T-helper 2 cell (primary cell): ENCODE measurements at places on chromosomes 4 and X.
A peak's percentile ranks its signal among the peaks of the same experiment; 100 is the strongest.

DNA sequence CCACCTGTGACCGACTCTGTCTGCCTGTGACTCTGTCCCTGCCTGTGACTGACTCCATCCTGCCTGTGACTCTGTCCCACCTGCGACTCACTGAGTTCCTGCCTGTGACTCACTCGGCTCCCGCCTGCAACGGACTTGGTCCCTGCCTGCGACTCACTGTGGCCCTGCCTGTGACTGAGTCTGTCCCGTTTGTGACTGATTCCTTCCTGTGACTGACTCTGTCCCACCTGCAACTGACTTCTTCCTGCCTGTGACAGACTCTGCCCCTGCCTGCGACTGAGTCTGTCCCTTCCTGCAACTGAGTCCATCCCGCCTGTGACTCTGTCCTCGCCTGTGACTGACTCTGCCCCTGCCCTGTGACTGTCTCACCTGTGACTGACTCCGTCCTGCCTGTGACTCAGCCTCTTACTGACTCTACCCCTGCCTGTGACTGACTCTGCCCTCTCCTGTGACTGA lies 9.6 kb upstream of the UVSSA start:
- no peak for DNase-seq

GRCh38 chrX:14357314-14357713 lies 172.0 kb upstream of the GLRA2 start:
- no peak for DNase-seq

GRCh38 chr4:99894998-99895397 lies 771 bp upstream of the LAMTOR3 start:
- no peak for DNase-seq

DNA sequence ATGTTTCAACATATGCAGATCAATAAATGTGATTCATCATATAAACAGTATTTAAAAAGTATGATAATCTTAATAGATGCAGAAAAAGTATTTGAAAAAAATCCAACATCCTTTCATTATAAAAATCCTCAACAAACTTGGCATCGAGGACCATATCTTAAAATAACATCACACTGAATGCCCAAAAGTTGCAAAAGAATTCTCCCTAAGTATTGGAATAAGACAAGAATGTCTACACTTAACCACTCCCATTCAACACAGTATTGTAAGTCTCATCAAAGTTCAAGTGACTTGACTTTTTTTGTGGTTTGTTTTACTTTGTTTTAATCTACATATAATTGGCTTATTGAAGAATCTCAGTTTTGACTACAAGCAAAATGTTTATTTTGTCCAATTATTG lies 779.0 kb upstream of the SLIT2 start:
- no peak for DNase-seq

DNA sequence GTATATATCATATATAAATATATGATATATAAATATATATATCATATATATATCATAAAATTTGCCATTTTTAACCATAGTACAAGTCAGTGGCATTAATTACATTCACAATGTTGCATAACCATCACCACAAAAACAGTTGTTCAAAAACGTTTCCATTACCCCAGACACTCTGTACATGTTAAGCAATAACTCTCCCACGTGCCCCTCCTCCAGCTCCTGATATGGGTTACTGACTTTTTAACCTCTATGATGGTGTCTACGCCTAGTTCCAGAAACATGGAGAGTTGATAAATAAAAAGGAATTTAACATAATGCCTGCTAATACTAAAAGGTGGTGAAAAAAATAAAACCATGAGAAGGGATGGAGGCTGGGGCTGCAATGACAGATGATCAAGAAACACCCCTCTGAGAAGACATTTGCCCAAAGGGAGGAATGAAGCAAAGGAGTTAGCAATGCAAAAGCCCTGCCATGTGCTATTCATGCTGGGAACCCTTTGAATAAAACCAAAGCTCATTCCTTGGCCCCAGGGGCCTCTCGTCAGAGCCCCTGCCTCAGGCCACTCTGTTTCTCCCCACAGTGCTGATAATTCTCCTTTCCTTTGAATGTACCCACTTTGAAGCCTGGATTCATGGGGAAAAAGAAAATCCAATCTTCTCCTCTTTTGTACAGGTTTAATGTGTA lies 144.3 kb downstream of the NWD2 start:
- DNase-seq: no peak

GRCh38 chr4:13097971-13098370 lies 386.2 kb downstream of the RAB28 start:
- DNase-seq: no peak

GRCh38 chrX:27444093-27444908 lies 18.8 kb downstream of the PPP4R3C start:
- DNase-seq: no peak

DNA sequence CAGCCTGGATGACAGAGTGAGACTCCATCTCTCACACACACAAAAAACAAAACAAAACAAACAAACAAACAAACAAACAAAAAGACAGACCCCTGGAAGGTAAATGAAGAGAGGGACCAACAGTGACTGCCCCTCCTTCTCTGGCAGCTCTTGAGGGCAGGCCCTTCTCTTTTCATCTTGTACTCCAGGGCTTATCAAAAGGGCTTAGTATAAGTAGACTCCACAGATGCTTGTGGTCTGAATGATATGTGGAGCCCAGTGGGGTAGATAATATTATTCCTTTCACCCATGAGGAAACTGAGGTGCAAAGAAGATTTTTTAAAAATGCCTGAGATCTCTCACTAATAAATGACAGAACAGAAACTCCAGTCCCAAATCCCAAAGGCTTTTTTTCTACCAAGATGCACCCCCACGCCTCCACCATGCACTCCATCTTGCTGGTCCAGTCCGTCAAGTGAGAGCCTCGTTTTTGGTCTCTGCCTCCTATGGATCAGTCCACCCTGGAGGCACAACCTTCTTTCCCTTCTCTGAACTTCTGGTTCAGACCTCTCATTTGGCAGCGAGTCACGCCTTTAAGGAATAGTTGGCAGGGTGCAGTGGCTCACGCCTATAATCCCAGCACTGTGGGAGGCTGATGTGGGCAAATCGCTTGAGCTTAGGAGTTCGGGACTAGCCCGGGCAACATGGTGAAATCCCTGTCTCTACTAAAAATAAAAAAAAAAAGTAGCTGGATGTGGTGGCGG lies 17.0 kb upstream of the CHRNA9 start:
- DNase-seq: no peak

DNA sequence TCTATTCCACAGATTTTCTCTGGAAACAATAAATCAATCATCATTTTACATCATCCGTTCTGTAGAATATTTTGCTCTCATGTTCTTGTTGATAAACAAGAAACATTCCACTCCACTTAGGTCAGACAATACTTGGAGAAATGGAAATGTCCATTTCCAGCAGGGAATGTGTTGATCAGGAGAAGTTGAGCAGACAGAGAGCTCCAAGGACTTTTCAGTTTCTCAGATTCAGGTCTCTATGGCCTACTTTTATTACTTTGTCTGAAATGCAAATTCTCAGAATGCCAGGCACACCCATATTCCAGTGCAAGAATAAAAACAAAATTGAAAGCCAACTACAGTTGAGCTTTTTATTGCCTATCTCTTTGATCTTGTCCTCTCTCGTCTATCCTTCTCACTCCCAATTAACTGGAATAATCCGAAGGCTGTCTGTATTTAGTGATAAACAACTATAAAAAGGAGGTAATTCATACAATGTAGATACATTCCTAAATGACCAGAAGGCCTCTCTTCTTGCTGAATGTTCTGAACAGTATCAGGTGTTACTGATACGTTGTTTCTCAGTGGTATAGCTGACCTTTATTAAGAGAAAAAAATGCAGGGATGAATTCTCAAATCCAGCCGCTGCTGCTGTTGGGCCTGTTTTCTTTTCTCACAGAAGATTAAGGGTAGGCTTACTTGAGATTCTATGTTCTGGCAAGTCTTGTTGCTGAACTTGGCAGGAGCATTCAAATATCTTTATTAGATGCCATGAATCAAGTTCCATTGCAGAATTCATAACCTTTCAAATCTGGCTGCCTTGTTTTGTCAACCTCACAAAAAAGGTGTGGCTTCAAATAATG lies 72.1 kb downstream of the HPGD start:
- DNase-seq: no peak

- peak; percentile 62 for DNase-seq
Measured at GRCh38 chr4:186191200-186192065, at the start of gene CYP4V2. Gene CYP4V2, plus strand, starts transcription at chr4:186191567. Its CDS starts 257 bp downstream, at chr4:186191824.

DNA sequence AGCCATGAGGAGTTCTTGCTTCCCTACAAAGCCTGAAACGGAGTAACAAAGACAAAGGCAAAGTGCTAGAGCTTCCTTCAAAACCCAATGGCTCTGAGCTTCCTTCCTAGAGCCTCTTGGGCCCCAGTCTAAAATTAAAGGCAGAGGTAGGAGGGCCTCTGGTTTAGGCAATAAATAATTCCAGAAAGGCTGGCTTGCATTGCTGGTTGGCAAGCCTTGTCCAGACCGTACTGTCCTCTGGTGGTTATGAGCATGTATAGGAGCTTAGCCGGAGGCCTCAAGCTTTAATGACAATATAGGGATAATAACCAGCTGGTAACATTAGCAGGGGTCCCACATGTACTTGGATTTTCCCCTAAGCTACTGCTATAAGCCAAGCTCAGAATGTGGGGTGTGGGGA lies 237.3 kb downstream of the AR start:
- no peak for DNase-seq

DNA sequence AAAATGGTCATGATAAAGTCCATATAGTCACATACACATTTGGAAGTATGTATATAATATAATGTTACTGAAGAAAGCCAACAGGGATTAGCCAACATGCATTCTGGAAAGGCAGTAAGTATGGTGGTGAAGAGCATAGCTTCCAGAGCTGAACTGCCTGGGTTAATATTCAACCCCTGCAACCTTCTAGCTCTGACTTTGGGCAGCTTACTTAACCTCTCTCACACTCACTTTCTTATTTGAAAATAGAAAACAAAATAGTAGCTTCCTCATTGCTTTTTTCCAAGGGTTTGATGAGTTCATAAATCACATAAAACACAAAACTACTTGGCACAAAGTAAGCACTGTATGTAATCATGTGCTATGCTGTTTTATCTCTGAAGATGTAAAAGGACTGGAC lies 216.4 kb downstream of the CHIC2 start:
- DNase-seq: no peak

DNA sequence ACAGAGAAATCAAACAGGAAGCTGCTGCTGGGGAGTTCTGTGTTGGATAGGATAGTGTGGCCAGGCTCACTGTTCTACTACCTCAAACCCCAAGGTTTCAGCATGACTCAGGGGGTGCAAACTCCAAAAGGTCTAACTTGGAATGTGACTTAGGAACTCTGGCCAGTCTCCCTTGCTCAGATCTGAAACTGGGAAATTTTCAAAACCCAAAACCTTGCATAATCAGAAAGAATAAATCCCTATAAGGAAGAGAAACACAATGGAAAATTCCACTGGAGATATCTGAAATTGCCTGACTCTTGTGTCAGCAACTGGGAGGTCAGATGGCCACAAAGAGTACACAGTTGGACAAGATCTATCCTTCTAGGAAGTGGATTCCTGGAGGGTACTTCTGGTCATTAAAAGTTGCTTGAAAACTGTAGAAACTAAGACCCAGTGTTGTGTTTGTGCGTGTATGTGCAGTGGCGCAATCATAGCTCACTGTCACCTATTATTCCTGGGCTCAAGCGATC lies 58.0 kb downstream of the PPEF2 start:
- no peak for DNase-seq

DNA sequence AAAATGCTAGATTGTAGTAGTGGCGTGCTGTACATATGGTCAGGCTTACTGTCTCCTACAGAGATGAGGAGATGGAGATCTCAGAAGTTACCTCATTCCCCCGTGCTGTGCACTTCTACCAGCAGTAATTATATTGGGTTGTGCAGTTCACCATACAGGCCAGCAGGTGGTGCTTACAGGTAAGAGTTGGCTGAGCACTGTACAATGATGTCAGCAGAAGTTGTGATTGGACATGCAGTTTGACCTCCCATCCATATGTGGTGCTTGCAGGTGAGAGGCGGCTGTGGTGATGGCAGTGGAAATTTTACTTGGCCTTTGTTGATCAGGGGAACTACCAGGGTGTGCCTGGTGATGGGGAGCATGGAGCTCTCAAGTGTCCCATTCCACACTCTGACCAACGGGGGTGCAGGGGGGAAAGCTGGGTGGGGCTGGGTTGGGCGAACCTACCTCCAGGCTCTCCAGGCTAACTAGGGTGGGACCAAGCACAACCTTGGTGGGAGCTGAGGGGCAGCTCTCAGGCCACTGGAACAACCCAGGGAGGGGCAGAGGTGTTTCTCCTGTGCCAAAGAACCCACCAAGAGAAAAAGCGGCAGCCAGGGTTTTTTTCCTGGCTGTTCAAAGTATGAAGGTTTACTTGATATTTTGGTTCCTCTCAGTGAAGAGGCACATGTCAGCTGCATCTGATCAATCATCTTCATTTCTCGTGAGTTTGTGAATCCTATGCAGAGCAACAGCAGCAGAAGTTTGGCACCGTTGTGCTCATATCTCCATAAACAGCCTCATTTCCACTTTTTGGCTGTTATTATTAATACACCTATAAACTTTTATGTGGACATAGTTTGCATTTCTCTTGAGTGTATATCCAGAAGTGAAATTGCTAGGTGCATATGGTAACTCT lies 73.8 kb upstream of the FREM3 start:
- DNase-seq: peak; percentile 59

- no peak for DNase-seq
Measured at GRCh38 chr4:2958446-2958845, 4.8 kb downstream of the NOP14 start.

DNA sequence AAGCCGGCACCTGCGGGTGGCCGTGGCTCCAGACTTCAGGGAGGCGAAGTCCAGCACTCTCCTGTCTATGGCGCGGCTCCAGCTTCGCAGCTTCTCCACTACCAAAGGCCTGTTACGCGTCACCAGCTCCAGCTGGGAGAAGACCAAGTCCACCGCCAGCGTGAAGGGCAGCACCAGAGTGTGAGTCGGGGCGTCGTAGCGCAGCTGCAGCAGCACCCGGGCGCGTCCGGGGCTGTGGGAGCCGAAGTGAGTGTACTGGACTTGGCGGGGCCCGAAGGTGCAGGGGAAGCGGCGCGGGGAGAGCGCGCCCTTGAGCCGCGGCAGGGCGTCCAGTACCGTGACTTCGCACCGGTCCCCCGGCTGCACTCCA lies 444 bp downstream of the FREM3 start:
- no peak for DNase-seq

DNA sequence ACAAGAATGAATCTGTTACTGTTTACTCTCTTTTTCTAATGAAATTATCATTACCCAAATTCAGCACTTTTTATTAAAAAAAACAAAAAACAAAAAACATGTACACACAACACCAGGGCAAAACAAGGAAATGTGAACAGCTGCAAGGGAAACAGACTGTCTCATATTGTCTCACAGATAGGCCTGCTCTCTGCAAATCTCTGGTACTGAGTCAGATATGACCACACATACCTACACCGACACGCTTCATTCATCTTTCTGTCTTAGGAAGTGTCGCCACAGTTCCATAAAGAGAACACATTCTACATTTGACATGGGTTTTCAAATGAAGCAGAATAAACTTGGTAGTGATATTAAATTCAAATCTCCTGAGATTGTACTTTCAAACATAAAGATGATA lies 92.2 kb upstream of the GPR34 start:
- DNase-seq: no peak

GRCh38 chr4:7645158-7645557 lies 210.4 kb upstream of the PSAPL1 start:
- DNase-seq: no peak

DNA sequence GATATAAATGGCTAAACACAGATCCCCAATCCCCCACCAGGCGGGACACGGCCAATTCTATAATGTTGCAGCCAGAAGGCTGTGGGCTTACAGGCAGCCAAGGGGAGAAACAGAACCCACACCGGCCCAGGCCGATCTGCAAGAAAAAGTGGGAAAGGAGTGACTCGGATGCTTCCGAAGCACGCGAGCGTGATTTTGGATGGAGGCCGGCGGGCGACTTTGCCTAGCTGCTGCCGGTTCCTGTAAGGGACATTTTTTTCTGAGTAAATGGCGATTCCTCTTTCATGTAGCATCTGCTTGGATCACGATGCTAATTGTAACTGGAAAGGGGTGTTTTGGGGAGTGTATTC lies 470.2 kb downstream of the PCDH19 start:
- DNase-seq: no peak
